ENCODE measurements at places on chromosomes 5 and 9. TPM values are rescaled to one million over a fixed set of nuclear protein-coding genes. Genes with fewer than 3 reads are reported as not detected.

PPIC gene
- total RNA-seq: 28.8 TPM

OXCT1 gene
- 28.7 TPM for total RNA-seq

TEK gene
- total RNA-seq: 8.1 TPM

GRIN1 gene
- total RNA-seq: 0.83 TPM

FYB1 gene
- 24.7 TPM for total RNA-seq

GPR150 gene
- total RNA-seq: not detected

CA9 gene
- total RNA-seq: 777 TPM

KCNT1 gene
- total RNA-seq: 0.12 TPM

FOXD1 gene
- total RNA-seq: 2.6 TPM

PCDHAC2 gene
- 33.4 TPM for total RNA-seq

DNA sequence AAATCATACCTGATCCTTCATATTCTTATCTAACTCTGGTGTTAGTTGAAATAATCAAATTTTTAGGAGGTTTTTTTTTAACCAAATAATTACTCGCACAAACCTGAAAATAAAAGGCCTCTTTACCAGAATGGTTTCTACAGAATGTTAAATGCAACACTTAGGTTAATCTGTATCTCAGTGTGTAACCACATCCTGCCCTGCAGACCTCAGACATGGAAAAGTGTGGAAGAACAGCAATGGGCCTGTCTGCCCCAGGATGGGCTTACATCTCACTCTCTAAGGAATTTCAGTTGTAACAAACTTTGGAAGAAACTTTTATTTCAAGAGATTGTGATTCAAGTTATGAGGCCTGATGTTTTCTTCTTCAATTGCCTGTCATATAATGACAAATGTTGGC, 32.5 kb upstream of the MIER3 start:
- no peak for DNase-seq

- no peak for DNase-seq
Observed at GRCh38 chr5:9339206-9339818, 206.6 kb downstream of the SEMA5A start.

- no peak for DNase-seq
Observed at GRCh38 chr9:127943011-127943662, 5.5 kb upstream of the DPM2 start.

DNA sequence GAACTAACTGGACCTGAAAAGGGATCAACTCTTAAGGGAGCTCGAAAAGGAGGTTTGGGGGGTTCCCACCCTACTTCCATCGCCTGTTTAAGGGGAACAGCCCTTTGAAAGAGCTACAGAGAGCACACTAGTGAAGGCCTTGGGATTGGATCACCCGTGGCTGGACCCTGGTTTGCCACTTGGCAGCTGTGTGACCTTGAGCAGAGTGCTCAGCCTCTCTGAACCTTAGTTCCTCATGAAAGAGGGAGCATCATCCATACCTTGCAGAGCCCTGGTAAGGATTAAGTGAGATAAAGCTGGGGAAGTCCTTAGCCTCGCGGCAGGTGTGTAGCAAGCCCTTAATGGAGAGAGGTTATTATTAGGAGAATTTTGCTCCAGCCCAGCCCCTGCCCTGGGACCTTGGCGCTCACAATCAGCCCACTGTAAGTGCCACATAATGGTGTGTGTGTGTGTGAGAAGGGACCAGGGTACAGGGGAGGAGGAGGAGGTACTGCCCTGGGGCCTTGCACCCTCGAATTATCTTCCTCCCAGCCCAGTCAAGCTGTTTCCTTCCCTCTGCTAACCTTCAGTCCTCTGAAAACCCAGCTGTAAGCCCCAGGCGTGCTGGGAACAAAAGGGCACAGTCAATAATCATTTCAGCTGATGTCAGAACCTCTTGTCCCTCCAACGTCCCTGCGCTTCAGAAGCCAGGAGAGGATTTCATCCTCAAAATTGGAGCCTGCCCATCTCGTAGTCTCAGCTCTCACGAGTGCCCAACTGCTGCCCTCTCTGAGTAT, 42.9 kb downstream of the FOXI1 start:
- DNase-seq: no peak

DNA sequence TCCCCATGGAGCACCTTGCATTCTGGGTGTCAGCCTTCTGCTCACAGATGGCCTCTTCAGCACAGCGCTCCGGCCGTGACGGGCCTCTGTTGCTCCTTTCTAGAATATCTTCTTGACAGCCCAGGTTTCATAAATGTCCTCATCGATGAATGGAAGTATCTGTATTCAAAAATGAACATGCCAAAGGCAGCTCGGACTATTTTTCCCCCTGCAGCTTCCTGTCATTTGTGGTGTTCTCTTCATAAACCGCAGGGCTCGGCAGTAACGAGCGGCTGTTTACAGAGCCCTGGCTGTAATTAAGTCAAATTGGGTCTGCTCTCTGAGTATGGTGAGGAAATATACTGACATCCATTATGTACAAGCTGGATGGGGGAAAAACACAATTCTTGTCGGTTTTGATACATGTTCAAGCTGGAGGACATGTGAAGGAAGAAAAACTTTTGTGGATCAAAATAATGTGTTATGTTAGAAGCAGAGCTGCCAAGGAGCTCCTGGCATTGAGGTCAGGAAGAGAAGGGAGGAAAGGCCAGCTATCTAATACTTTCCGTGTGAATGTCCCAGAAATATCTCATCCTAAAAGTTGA, 154.1 kb upstream of the CD180 start:
- DNase-seq: no peak

- no peak for DNase-seq
Observed at GRCh38 chr5:6565492-6565891, 67.4 kb downstream of the NSUN2 start.

- no peak for DNase-seq
Observed at GRCh38 chr5:88689668-88690408, 193.1 kb downstream of the MEF2C start.

GRCh38 chr5:7795306-7795705, 55.6 kb downstream of the CFAP90 start:
- DNase-seq: no peak

- no peak for DNase-seq
Observed at GRCh38 chr5:44933686-44934085, 124.9 kb downstream of the MRPS30 start.

DNA sequence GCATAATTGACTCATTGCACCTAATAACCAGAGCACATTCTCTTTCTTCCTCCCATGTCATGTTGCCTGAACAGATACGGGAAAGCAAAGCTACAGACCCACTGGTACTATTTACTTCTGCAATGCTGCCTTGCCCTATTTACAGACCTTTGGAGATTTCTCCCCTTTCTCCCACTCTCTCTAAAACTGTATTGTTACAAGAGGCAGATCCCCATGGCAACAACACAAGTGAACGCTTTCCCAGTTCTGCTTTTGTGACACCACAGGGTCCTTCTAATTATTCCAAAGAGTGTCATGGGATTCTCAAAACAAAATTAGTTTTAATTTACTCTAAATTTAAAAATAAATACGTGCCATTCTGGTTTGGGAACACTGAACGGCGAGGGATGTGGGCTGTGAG, 104.7 kb downstream of the KCTD16 start:
- DNase-seq: no peak

GRCh38 chr5:32869216-32869615, 158.1 kb downstream of the NPR3 start:
- no peak for DNase-seq

- DNase-seq: no peak
Observed at GRCh38 chr5:149872351-149873040, 72.1 kb downstream of the PDE6A start.

DNA sequence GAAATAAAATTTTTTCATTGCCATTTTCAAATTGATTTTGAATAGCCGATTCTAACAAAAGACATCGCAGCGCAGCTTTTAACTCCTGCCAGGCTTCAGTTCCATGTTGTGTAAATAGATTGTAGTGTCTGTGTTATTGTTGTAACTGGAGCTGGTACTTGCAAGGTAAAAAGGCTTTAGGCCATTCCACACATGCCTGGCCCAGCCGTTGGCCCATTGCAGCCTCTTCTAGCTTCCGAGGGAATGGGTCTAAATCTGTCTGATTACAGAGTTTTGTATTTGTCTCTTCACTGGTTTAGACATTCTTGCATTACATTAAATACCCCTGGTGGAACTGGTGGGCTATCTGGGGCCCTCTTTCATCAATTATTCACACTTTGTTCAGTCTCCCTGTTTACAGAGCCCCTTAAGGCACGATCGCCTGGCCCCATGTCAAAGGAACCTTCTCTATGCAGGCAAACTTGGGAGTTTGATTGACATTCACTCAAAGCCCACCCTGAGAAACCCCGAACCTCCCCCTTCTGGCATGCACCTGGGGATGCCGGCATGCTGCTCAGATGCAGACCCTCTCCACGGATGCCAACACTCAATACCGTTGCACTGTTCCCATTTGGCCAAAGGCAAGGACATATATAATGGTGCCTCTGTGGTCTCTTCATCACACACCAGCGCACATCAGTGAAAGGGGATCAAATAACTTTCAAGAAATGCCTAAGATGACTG, 281.7 kb upstream of the IRX2 start:
- no peak for DNase-seq

- DNase-seq: no peak
Observed at GRCh38 chr9:119284587-119285337, 84.5 kb downstream of the BRINP1 start.

GRCh38 chr5:105954341-105954740, 1716.4 kb downstream of the EFNA5 start:
- DNase-seq: no peak

DNA sequence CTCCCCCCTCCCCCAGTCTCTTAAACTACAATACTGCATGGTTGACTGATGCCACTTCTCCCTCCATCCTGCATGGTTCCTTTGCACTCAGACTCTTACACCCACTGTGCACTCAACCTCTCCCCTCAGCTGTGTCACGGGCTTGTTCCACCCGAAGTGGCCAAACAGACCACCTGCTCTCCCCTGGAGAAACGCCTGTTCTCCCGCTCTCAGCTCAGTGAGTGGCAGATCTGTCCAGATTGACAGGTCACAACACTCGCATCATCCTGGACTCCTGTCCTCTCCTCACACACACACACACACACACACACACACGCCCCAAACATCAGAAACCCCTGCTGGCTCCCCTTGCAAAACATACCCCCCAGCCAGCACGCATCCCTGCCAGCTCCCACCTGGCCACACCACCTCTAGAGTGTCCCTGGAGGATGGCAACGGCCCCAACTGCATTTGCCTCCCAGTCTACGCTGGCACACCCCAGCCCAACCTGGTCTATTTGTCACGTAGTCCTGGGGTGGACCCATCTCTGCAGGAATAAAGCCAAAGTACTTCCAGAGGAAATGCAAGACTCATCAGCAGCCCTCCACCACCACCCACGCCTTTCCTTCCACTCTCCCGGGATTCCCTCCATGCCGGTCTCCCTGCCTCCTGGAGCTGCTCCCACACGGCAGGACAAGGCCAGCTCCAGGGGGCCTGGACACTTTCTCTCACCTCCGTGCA, 2.9 kb downstream of the OR2V1 start:
- DNase-seq: no peak

- no peak for DNase-seq
Observed at GRCh38 chr5:25285136-25285535, 640.4 kb upstream of the CDH10 start.

DNA sequence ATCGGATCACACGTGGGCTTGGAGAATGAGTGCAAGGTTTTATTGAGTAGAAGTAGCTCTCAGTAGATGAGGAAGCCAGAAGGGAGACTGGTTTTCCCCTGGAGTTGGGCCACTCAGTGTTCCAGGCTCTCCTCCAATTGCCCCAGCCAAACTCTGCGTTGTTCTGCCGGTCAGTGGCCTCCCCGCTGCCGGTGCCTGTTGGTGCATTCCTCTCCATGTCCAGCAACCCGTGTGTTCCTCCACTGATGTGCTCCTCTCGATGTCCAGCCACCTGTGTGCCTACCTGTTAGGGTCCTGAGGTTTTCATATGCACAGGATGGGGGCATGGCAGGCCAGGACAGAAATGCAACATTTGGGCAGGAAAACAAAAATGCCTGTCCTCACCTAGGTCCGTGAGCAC, 888.0 kb upstream of the PTPRD start:
- no peak for DNase-seq

GRCh38 chr5:34898258-34898895, 16.9 kb downstream of the RAD1 start:
- peak; percentile 66 for DNase-seq

GRCh38 chr9:110329639-110330230, 7.9 kb downstream of the TXNDC8 start:
- DNase-seq: no peak

DNA sequence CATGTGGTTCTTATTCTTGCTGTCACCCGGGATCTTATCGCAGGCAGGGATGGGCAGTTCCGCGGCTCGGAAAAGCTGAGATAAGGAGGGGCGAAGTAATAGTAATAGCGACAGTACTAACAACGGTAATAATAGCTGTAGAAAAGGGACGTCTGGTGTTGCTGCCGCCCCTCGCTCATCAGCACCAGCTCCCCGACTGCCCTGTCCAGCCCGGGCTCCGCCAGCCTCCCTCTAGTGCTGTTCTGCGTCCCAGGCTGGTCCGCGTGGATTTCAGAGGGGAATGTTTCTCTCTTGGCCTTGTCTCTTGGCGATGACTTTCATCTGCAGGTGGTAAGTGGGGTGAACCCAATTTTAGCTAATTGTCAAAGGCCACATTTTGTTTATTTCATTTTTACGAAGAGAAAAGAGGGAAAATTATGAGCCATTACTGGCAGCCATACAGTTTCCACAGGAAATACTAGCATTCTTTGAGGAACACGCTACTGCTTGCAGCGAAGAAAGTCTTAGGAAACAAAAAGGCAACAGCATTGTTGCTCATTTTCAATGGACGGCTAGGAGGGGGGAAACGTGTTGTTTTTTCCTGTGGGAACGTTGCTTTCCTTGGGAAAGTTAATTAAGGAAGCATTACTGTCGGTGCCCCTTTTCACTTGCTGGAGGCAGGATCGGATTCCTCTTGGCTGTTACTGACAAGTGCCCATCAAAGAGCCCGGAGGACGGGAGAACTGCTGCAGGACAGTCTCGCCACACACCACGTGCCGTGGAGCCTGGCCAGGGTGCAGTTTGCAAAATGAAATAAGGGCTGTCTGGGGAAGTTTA, 762 bp downstream of the SNCAIP start:
- DNase-seq: no peak

DNA sequence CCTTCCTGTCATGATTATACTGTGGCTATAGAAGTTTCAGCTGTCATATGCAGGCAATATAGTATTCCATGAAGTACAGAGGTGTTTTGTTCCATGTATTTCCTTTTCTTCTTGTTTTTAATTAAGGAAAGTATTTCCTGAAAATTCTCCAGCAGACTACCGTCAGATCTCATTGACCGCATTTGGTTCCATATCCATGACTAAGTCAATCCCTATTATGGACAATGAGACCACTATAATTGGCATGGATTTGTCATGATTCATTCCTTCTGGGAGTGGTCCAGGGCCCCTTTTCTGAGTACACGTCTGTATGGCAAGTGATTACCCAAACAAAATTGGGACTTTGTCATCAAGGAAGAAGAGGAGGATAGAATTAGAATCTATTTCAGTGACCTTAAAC, 283.2 kb upstream of the CLINT1 start:
- DNase-seq: no peak

- no peak for DNase-seq
Observed at GRCh38 chr9:72332351-72332750, 32.7 kb downstream of the ZFAND5 start.

GRCh38 chr5:17135050-17135449, 82.4 kb upstream of the BASP1 start:
- no peak for DNase-seq
